Kidney (tissue), 22 donors: ENCODE measurements at places on chromosomes 2 and 18. TPM values are rescaled to one million over a fixed set of nuclear protein-coding genes. Genes with fewer than 3 reads are reported as not detected.

DNA sequence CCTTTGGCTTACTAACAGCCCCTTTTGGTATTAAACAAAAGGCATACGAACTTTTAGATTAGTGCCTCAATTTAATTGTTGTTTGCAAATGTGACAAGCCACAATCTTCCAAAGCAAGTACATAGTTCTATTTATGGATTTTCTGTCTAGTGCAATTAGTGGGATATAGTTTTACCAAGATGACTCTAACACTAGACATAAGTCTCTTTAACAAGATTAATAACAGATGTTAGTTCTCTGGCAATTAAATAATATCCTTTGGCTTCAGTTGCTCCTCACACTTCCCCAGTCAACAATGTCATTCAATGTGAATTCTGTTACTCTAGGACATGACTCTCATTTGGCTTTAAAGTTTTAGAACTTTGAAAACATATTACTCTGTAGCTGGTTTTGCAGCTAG is 16.7 kb upstream of the MC4R start:
- DNase-seq: no peak

DNA sequence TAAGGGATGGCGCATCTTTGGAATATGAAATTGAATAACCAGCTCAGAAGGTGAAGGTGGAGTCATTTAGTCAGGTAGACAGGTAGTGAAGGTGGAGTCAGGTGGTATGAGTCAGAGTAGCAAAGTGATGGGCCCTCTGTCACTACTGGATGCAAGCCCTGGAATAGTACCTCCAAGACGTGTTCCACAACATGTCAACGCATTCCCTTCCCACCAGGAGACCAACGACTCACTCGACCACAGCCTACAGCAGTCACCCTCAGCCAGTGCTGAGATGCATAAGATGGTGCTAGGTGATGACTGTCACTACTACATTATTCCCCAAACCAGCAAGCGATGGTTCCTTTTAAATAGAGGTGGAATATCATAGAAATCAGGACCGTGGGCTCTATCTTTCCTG is 6.8 kb downstream of the CPLX4 start:
- no peak for DNase-seq

DNA sequence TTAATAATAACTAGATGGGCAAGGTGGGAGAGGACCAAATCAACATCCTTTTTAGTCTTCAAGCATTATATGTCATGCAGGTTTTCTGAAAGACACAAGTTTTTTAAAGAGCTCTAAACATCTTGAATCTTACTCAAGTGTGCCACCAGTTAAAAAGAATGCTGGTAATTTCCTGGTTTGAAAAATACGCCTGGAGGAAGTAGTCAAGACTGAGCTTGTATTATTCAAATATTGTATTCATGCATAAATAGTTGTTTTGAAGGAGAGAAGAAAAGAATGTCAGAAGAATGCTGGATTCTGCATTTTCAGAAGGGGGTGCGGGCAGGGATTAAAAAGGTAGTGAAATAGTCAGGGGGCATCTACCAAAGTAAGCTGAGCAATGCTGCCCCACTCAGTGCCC is 90.7 kb downstream of the WDPCP start:
- DNase-seq: no peak

DNA sequence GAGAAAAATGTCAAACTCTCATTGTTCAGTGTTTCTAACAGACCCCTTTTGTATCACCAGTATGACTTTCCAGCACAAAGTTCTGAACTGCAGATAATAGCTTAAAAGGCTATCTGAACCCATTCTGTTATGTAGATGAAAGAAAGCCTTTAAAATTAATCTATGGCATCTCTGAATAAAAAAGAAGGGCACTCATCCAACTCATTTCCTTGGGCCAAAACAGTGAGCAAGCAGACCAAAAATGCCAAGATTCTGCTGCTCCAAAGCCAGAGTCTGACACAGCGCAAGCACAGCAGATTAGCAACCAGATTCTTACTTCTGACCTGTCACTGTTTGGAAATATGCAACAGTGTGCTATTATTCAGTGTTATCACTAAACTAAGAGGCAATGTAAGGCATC is 22.6 kb upstream of the ITGA6 start:
- no peak for DNase-seq

DNA sequence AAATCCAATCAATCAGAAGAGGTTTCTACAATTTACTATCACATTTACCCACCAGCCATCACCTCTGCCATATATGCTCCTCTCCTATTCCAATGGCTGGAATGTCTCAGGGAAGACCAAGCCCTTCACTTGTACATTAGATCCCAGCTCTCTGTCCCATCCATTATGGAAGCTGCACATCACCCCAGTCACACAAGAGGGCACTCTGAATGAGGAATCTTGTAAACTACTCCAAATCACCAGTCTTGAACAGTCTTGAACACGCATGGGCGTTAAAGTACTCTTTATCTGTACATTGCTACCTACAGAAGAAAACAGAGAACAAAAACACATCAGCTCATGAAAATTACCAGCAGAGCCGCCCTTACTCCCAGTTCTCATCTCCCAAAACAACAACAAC is 38.7 kb downstream of the ZC3H8 start:
- peak; percentile 24 for DNase-seq

DNA sequence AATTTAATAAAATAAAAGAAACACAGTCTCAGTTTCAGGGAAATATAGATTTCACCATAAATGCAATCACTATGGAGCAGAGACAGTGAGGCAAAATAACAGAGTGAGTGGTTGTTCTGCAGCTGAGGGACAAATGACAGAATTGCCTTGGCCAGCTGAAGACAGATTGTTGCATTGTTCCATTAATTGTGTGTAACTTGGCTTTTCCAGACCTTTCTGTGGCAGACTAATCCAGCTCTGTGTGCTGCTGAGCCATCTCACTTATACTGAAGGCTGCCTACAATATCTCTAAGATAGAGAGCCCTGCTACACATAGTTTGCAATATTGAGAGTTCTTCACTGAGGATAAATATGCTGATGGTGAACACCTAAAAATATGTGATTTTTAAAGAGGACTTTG is 11.5 kb downstream of the LRRTM1 start:
- DNase-seq: no peak

- no peak for DNase-seq
These were observed 172.3 kb downstream of the ARL6IP6 start for GRCh38 chr2:152890736-152891135.

DNA sequence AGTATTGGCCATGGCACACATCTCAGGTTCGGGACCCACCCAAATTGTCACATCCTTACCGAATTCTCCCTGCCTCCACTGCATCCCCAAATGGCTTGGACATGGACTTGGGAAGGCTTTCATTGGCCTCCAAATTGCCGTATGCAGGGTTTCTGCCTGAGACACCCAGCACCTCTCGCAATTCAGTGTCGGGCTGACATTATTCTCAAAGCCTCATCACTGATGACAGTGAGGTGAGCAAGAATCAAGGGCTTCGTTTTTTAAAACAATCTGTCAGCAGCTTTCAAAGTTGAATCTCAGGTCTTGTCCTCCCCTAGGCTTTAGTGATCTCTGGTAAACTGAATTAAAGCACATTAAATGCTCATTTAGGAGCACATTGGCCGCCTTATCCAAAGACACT is 29.5 kb upstream of the TGFA start:
- no peak for DNase-seq

RTP5 gene
- not detected for polyA plus RNA-seq

GPR75 gene
- polyA plus RNA-seq: 0.17 TPM

SATB2 gene
- 1.3 TPM for polyA plus RNA-seq

PLCD4 gene
- polyA plus RNA-seq: 30.4 TPM

AGXT gene
- polyA plus RNA-seq: 12.5 TPM

SOWAHC gene
- 7.5 TPM for polyA plus RNA-seq
